ENCODE measurements at places on chromosomes 7 and 10.

GRCh38 chr10:112973046-112973445 lies 23.0 kb downstream of the TCF7L2 start:
- no peaks in the 10 kb centered on the region for H3K4me1 ChIP-seq
- no peak overlapping the region for H3K27ac ChIP-seq
- no peaks in the 10 kb centered on the region for H3K27me3 ChIP-seq
- no peak overlapping the region for H3K4me3 ChIP-seq
- no peak for ATAC-seq
- no peaks in the 10 kb centered on the region for H3K36me3 ChIP-seq

GRCh38 chr7:80608336-80608735 lies 30.1 kb upstream of the CD36 start:
- no peaks in the 10 kb centered on the region for H3K36me3 ChIP-seq
- H3K4me1 ChIP-seq = no peaks in the 10 kb centered on the region

GRCh38 chr7:128783143-128783861 lies 7.7 kb upstream of the OPN1SW start:
- peak; percentile 80 for ATAC-seq
- no peak overlapping the region for H3K4me3 ChIP-seq
- H3K27ac ChIP-seq = peak overlapping the region; percentile 93
- H3K4me1 ChIP-seq = peaks cover 34% of the 10 kb centered on the region
- H3K27me3 ChIP-seq = no peaks in the 10 kb centered on the region
- no peaks in the 10 kb centered on the region for H3K36me3 ChIP-seq

DNA sequence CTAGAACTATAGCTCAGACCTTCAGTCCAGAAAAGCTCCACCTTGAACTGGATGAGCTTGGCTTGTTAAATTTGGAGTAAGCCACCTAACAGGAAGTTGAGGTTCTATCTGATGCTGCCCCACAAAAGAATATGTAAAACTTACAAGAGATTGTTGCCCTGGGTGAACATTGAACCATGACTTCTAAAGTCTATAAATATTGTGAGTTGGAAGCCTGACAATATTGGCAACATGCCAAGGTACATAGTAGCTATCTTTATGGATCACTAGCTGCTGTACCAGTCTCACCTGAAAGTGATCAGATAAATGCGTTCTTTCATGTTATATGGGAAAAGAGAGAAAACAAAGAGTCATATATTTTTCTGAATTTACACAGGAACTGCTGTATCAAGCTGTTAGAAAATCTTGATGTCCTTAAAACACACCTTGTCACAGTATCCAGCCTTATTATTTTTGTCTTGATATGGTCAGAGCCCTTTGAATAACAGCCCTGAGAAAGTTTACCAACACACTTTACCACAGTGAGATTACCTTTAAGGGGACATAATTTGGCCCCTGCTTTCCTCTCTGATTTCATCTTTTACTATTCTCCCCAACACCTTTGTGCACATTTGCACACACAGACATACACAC lies 92.0 kb downstream of the LSMEM1 start:
- H3K27me3 ChIP-seq = no peaks in the 10 kb centered on the region
- no peak for ATAC-seq
- no peak overlapping the region for H3K27ac ChIP-seq
- H3K4me3 ChIP-seq = no peak overlapping the region

- H3K4me3 ChIP-seq = no peak overlapping the region
- no peaks in the 10 kb centered on the region for H3K27me3 ChIP-seq
- H3K36me3 ChIP-seq = no peaks in the 10 kb centered on the region
- no peaks in the 10 kb centered on the region for H3K4me1 ChIP-seq
Observed at GRCh38 chr7:82926477-82926876, 236.2 kb downstream of the PCLO start.

- H3K36me3 ChIP-seq = no peaks in the 10 kb centered on the region
- peak overlapping the region; percentile 5 for H3K4me3 ChIP-seq
- H3K27ac ChIP-seq = peak overlapping the region; percentile 82
- ATAC-seq = peak; percentile 62
Observed at GRCh38 chr7:116354546-116355423, 144.4 kb downstream of the TES start.

DNA sequence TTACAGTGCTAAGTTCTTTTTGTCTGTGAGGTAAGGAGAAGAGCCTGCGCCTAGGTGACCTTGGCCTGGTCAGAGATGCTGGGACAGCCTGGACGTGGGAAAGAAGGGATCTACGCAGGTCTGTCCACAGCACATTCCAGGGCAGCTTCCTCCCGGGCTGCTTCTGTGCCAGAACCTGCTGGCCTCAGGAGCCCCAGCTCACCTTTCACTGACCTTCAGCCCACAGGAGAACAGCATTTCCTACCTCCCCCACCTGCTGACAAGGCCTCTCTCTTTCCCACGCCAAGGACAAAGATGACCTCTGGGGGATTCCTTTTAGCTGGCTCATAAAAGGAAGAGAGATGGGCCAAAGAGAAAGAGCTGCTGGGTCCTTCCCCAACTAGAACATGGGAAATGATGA lies 260.6 kb downstream of the KCNMA1 start:
- H3K27me3 ChIP-seq = no peaks in the 10 kb centered on the region
- peak overlapping the region; percentile 44 for H3K27ac ChIP-seq
- no peak overlapping the region for H3K4me3 ChIP-seq
- H3K36me3 ChIP-seq = no peaks in the 10 kb centered on the region

- H3K27me3 ChIP-seq = no peaks in the 10 kb centered on the region
- no peak overlapping the region for H3K27ac ChIP-seq
- H3K36me3 ChIP-seq = no peaks in the 10 kb centered on the region
- ATAC-seq = no peak
Observed at GRCh38 chr10:63751836-63752235, 230.6 kb downstream of the REEP3 start.

DNA sequence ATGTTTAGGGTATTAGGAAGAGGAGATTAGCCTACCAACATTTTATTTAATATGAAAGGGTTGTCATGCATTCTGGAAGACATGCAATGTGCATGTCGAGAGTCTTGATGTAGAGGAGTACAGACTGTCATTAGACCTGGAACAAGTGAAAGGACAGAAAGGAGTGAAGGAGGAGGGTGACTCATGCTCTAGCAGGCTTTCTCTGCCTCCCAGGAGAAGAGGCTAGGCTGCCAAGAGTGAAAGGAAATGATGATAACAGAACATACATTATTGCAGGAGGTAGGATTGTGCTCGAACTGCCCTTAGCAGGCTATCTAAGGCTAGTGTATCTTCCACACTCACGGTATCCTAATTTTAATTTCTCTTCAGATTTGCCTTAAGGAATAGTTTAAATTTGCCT lies 228.8 kb downstream of the EXOC4 start:
- H3K4me3 ChIP-seq = no peak overlapping the region
- H3K27me3 ChIP-seq = no peaks in the 10 kb centered on the region
- H3K4me1 ChIP-seq = no peaks in the 10 kb centered on the region
- ATAC-seq = no peak
- H3K36me3 ChIP-seq = no peaks in the 10 kb centered on the region
- H3K27ac ChIP-seq = no peak overlapping the region

- H3K27me3 ChIP-seq = no peaks in the 10 kb centered on the region
- H3K36me3 ChIP-seq = no peaks in the 10 kb centered on the region
- H3K27ac ChIP-seq = peak overlapping the region; percentile 80
- H3K4me3 ChIP-seq = no peak overlapping the region
Observed at GRCh38 chr7:22724861-22725260, 2.1 kb upstream of the IL6 start.

DNA sequence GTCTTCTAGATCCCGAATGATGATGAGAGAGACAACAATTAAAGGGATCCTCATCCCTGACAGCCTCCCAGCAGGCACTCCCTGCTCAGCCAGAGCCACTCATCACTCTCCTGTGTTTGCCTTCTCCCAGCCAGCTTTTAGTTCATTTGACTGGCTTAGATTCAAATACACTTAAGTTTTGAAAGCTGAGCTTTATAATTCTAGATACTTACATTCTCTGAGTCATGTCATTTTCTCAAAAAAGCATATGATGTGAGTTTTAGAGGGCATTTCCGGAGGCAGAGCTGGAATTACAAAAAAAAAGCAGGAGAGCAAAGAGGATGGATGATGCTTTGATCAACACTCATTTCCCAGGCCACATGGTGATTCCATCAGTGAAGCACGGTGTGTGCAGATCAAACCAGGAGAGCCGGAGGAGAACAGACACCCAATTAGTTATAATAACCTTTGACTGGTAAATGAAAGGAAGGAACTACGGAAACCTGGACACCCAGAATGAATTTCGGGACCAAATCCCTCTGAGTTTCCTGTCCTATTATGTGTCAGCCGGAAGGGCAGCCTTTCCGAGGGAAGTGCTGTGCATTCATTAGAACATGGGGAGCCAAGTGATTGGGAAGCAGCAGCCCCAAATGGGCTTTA lies 81.5 kb upstream of the HPS1 start:
- peaks cover 6% of the 10 kb centered on the region for H3K4me1 ChIP-seq
- no peaks in the 10 kb centered on the region for H3K27me3 ChIP-seq
- no peak overlapping the region for H3K27ac ChIP-seq
- no peak for ATAC-seq
- no peaks in the 10 kb centered on the region for H3K36me3 ChIP-seq

GRCh38 chr10:99661377-99661763 lies 2.1 kb downstream of the ENTPD7 start:
- peaks cover 20% of the 10 kb centered on the region for H3K36me3 ChIP-seq
- no peak overlapping the region for H3K4me3 ChIP-seq
- ATAC-seq = no peak
- no peaks in the 10 kb centered on the region for H3K27me3 ChIP-seq
- no peaks in the 10 kb centered on the region for H3K4me1 ChIP-seq
- H3K27ac ChIP-seq = no peak overlapping the region

GRCh38 chr10:11871466-11871865 lies 48.3 kb downstream of the PROSER2 start:
- no peaks in the 10 kb centered on the region for H3K36me3 ChIP-seq
- H3K4me1 ChIP-seq = peaks cover 20% of the 10 kb centered on the region
- H3K27ac ChIP-seq = no peak overlapping the region
- H3K27me3 ChIP-seq = peaks cover 29% of the 10 kb centered on the region

- ATAC-seq = peak; percentile 56
- no peaks in the 10 kb centered on the region for H3K27me3 ChIP-seq
- peak within 1 kb of the TSS; percentile 77 for H3K4me3 ChIP-seq
Observed at GRCh38 chr10:110919349-110919931, at the start of gene SHOC2. Gene SHOC2 (plus strand): TSS chr10:110919604. CDS start chr10:110964359, 44,755 bp downstream.

DNA sequence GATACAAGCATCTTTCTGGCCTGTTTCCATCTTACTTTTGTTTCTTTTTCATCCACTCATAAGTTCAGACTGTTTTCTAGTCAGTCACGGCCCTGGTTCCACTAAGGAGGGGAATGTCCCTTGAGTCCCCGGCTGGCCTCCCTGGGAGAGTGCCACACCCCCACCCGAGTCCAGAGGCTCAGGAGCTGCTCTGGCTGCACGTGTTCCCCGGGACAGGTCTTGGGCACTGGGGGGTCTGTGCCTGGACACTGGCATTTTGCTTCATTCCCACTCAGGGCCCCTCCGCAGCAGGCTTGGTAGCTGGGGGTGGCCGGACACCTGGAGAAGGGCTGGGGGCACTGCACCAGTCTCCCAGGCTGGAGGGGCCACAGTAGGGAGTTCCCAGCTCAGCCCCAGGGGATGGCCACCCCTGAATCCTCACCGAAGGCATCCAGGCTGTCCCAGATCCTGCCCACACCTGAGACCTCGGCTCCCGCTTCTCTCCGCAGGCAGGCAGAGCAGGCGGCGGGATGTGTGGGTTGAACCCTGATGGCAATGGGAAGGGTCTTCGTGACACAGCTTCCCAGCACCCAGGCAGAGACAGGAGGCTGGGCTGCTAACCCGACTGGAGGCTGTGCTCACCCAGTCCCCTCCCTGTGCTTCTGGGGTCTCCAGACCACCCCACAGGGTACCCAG lies 92.3 kb downstream of the BMS1 start:
- H3K4me3 ChIP-seq = no peak overlapping the region
- H3K27me3 ChIP-seq = peaks cover 45% of the 10 kb centered on the region
- peaks cover 9% of the 10 kb centered on the region for H3K4me1 ChIP-seq
- no peaks in the 10 kb centered on the region for H3K36me3 ChIP-seq

GRCh38 chr10:26567351-26567721 lies 129.2 kb downstream of the APBB1IP start:
- H3K4me1 ChIP-seq = no peaks in the 10 kb centered on the region
- no peak overlapping the region for H3K27ac ChIP-seq
- H3K4me3 ChIP-seq = no peak overlapping the region
- H3K27me3 ChIP-seq = peaks cover 40% of the 10 kb centered on the region
- H3K36me3 ChIP-seq = no peaks in the 10 kb centered on the region
- no peak for ATAC-seq

DNA sequence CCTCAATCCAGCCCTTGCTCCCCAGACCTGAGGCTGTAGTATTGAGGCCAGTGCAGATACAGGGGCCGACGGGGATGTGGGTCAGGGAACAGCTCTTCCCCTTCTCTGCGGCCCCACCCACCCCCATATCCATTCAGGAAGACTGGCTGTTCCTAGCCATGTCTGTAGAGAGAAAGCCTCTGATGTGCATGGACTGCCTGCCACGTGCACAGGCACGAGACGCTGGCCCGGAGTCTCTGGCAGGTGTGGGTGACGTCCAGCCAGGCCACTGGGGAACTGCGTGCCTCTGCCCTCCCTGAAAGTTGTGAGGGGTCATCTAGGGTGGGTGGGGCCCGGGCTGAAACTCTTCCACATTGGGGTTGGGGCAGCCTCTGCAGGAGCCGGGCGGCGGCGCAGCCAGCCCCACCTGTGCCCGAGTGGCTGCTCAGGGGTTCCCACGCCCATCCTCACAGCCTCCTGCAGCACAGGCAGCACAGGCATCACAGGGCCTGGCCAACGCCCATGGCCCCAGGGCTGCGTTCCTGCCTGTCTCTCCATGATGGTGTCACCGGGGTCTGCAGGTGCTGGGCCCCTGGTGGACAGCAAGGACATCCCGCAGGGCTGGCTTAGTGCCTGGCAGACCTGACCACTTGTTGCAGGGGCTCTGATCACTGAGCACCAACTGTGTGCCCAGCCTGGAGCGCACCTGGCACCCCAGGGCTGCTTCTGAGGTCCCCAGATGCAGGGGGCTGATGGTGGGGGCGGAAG lies 27.5 kb downstream of the MICALL2 start:
- ATAC-seq = no peak
- peaks cover 14% of the 10 kb centered on the region for H3K4me1 ChIP-seq
- no peak overlapping the region for H3K4me3 ChIP-seq
- peaks cover 59% of the 10 kb centered on the region for H3K27me3 ChIP-seq
- no peak overlapping the region for H3K27ac ChIP-seq

- no peak for ATAC-seq
- no peak overlapping the region for H3K4me3 ChIP-seq
- H3K27ac ChIP-seq = no peak overlapping the region
- no peaks in the 10 kb centered on the region for H3K4me1 ChIP-seq
- no peaks in the 10 kb centered on the region for H3K36me3 ChIP-seq
Observed at GRCh38 chr7:14836571-14837189, 65.9 kb downstream of the DGKB start.

Measured in gastroesophageal sphincter (tissue), 4 donors.